ENCODE measurements at places on chromosomes 7 and 10.
A peak's percentile ranks its signal among the peaks of the same experiment; 100 is the strongest.

DNA sequence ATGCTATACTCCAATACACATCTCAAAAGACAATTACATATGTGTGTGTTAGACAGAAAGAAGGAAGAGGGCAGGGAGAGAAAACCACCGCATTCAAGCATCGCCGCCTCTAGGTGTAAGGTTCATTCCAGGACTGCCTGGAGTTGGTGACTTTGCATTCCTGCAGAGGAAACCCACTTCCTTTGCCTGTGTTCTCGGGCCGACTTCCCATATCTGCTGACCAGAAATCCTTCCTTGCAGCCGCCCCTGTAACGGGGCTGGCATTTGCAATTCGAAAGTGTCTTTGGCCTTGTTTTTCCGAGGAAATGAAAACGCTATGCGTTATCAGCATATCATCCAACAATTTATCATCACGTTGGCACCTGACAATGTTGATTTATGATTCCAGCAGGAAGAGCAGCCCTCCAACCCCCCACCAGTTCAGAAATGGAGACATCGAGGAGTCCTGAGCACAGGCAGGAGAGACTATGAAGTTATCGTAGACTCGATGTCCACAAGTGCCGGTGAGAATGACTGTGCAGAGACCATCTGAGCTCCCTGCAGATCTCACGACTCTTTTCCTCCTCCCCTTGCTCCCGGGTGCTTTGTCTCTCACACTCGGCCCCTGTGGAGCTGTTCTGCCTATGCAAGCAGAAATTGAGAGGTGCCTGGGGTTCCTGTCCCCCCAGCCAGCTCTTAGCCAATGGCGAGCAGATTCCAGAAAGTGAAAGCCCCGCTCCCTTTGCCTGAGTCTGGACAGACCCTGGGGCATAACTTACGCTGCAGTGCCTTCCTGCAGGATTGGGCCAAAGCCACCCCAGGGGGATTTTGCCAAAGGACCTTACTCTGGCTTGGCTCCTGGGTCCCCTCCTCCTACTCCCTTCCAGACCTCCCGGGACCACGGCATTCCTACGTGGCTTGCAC lies 68.9 kb upstream of the FOXK1 start:
- DNase-seq: no peak

DNA sequence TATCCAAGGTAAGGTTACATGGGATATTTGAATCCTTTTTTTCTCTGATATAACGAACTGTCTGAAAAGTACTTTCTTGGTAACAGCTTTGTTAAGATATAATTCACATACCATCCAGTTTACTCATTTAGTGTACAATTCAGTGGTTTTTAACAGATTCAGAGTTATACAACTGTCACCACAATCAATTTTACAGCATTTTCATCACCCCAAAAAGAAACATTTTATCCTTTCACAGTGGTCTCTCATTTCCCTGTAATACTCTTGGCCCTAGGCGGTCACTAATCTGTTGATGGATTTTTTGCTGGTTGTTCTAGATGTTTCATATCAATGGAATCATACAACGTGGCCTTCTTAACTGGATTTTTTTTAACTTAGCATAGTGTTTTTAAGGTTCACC lies 91.6 kb downstream of the GLCCI1 start:
- no peak for DNase-seq

- DNase-seq: peak; percentile 3
Observed at GRCh38 chr10:124717041-124717757, 27.0 kb downstream of the FAM53B start.

GRCh38 chr7:139321071-139321745 lies 19.9 kb upstream of the FMC1 start:
- no peak for DNase-seq

- DNase-seq: no peak
Observed at GRCh38 chr10:11578802-11579255, 32.6 kb downstream of the USP6NL start.

All from cerebellar nuclear complex (tissue), 1 donor.